ENCODE measurements at places on chromosomes 7 and 10.

DNA sequence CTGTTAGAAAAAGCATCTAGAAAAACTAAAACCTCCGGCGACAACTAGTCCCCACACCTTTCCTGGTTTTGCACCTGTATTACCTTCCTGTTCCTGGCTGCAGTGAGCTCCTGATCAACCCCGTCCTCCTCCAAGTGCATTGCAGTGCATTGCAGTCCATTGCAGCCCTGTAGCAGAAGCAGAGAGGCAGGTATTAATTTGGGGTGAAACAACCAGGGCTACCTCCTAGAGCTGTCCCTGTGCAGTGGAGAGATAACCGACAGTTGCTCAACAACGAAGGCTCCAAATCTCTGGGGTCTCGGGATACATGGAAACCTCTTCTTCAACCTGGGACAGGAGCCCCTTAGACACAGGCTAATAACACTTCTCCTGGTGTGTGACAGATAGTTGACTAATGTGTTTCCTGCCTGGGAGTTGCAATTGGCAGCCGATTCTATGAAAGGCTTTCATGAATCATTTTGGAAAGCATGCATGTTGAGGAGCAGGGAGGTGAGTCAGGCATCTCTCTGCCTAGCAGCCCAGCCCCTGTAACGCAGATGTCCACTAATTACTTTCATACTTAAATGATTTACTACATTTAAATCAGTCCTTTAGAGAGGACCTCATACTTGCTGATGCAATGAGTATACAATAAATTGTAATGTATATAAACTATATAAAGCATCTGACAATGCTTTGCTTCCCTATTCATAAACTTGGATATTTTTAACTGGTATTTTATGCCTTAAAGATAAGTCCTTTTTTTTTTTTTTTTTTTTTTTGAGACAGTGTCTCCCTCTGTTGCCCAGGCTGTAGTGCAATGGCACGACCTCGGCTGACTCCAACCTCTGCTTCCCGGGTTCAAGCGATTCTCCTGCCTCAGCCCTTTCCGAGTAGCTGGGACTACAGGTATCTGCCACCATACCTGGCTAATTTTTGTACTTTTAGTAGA, 59.0 kb downstream of the PRR15 start:
- DNase-seq, result no peak

DNA sequence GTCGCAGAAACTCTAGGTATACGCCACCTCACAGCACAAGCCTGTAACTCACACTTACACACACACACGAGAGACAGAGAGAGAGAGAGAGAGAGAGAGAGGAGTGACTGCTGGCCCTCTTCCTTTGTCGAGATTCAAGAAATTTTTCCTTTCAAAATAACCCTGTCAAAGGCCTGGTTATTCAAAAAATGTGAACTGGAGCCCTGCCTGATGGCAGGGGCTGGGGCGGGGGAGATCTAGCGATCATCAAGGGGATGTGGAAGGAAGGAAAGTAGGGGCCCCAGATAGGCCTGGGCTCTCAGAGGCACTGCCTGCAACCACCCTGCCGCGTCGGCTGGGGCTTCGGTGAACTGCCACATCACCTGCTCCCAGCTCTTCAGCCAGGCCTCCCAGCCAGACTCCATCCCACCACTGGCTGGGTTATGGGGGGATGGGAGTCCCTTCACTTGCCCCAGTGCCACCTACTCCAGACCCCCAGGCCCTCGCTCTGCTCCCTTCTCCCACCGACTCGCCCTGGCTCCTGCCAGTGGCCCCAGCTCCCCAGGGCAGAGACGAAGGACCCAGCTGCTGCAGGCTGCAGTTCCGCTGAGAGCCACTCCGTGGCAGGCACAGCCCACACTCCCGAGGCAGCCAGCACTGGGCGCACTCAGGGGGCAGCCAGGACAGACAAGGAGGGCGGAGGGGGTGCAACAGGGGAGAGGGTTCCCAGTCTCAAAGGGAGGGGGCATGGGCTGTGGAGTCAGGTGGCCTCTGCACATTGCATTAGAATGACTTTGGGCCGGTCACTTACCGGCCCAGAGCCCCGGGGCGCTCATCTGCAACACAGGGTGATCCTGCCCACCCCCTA, 15.3 kb downstream of the KCNH2 start:
- peak; percentile 33 for DNase-seq

- no peak for DNase-seq
Observed at GRCh38 chr10:106971411-106971831, 193.1 kb downstream of the SORCS1 start.

GRCh38 chr7:74306730-74307469, 17.7 kb downstream of the CLIP2 start:
- DNase-seq, result no peak

- DNase-seq, result no peak
Observed at GRCh38 chr10:22648547-22648961, 65.8 kb downstream of the PIP4K2A start.

DNA sequence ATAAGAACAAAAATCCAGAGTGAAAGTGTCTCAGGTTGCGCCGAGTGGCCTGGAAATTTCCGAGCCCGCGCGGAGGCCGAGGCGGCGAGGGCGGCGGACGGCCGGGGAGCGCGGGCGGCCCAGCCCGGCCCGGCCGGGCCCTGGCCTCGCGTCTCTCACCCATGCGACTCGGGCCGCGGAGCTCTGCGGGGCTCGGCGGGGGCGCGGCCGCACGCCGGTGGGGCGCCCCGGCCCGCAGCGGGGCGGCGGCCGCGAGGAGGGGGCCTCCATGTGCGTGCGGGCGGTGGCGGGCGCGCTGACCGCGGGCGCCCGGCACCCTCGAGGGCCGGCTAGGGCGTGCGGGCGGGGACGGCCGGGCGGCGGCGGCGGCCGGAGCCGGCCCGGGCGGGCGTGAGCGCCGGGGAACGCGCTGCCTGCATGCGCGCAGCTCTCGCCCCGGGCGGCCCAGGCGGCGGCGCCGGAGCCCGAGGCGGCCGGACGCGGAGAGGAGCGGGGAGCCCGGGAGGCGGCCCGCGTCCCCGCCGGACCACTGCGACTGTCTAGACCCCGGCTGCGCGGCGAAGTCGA, 302 bp upstream of the EN2 start:
- no peak for DNase-seq

DNA sequence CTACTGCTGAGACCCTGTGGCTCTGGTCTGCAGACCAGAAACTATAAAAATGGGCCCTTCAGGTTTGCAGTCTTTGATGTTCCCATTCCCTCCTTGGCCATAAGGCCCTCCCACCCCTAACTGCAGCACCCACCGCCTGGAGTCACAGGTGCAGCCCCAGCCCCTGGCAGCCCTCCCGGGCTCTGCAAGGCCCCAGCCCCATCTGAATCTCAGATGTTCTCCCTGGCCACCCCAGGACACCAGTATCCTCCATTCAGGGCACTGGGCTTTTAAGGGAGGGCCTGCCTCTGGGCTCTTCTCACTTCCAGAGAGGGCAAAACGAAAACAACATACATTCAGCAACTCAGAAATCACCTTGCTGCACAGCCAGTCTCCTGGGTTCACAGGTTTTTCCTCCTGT, 107.7 kb upstream of the RET start:
- DNase-seq, result no peak

DNA sequence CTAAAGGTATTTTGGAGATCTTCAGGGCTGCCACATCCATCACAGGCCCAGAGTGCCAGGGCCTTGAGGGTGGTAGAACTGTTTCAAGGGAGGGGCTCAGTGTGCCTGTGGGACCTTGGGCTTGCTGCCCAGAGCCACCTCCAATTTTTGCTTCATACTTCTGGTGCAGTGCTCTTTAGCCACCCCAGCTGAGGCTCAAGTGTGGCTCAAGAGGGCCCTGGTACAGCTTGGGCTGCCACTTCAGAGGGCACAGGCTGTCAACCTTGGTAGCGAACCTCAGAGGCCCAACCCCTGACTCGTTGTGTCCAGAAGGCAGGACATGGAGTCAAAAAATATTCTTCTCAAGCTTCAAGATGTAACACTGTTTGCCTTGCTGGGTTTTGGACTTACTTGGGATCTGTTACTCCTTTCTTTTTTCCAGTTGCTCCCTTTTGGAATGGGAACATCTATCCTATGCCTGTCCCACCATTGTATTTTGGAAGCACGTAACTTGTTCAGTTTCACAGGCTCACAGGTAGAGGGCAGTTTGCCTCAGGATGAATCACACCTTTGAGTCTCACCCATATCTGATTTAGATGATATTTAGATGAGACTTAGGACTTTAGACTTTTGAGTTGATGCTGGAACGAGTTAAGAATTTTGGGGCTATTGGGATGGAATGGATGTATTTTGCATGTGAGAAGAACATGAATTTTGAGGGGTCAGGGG, 224.8 kb downstream of the RPS24 start:
- no peak for DNase-seq

DNA sequence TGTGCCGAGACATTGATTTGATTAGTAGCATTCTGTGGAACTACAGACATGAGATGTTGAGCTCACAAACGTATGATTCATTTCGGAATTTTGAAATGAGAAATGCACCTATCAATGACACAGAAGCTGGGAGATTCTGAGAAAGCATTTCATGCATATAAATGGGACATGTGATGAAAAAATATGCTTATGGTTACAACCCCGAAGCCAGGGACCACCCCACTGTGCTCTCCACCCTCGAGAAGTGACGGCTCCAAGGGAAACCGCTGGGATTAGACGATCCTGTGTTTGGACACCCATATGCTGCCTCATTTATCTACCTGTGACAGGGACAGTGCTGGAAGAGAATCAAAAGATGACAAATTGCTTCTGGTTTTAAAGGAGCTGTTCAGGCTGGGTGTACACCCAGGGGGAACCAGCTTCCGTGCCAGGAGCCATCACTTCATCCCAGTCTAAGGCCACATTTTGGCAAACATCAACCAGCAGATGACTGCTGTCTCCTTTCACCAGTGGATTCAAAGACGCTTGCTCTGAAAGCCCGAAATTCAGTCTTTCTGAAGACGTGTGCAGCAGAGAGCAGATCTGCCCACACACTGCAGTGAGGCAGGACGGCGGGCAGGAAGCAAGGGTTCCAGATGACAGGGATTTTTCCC, 109.9 kb downstream of the ATXN7L1 start:
- no peak for DNase-seq

Data from stimulated activated CD8-positive, alpha-beta memory T cell treated with anti-CD3 and anti-CD28 coated beads, Interleukin-2, amount 100 ng/mL, for 1 hour (primary cell).